ENCODE measurements at places on chromosomes 4 and X. TPM values are rescaled to one million over a fixed set of nuclear protein-coding genes. Genes with fewer than 3 reads are reported as not detected.
A peak's percentile ranks its signal among the peaks of the same experiment; 100 is the strongest.

DNA sequence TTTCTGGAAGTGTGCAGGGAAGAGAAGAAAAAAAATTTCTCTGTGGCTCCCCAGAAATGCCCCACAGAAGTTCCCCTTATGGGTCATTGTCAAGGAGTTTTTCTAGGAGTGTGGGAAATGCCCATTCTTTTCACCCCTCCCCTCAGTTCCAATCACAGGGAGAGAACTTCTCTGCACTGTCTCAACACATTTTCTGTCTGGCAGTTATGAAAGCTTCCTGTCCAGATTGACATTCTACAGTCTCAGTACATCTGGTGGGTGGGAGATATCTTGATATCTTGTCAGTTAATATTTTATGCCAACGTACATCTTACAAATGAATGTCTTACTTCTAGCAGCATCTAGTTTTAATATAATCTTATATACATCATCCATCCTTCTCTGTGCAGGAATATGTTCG lies 566.8 kb upstream of the AADAT start:
- DNase-seq, result no peak

DNA sequence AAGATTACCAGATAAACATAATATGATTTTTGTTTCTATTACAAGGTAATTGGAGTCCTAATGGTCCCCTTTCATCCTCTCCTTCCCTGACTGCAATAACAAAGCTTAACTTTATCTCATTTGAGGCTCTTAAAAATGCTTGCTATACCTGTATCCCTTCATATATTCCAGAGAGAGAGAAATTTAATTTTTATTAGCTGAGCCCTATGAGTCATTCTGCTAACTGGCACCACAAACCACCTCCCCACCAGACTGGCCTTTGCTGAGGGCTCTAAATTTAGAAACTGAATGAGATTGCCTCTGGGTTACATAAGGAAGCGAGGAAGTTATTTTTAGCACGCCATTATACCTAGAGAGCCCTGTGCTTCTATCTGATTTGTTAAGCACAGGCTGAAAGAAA lies 27.4 kb downstream of the CBLL2 start:
- peak; percentile 6 for DNase-seq

Gene ZNF185
- total RNA-seq, result 2.4 TPM

Gene SAT1
- 53.8 TPM for total RNA-seq

DNA sequence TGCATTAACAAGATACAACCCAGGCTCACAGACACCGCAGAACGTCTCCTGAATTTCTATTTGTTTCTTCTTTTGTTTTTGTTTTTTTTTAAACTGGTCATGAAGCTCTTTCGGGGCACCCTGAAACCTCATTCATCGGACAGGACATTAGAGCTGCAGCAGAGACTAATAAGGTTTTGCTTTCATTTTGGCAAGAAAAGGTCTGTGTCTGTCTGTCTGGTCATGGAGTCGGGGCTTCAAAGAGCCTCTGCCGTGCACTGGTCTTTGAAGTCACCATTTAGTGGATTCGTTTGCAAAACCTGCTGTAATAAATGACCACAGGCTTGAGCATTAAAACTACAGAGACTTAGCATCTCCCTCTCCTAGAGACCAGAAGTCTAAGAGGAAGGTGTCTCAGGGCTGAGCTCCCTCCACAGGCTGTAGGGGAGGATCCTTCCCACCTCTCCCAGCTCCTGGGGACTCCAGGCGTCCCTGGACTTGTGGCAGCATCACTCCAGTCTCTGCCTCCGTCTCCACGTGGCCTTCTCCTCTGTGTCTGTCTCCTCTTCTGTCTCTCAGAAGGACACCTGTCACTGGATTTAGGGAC lies 247.5 kb downstream of the CRLF2 start:
- DNase-seq, result no peak

DNA sequence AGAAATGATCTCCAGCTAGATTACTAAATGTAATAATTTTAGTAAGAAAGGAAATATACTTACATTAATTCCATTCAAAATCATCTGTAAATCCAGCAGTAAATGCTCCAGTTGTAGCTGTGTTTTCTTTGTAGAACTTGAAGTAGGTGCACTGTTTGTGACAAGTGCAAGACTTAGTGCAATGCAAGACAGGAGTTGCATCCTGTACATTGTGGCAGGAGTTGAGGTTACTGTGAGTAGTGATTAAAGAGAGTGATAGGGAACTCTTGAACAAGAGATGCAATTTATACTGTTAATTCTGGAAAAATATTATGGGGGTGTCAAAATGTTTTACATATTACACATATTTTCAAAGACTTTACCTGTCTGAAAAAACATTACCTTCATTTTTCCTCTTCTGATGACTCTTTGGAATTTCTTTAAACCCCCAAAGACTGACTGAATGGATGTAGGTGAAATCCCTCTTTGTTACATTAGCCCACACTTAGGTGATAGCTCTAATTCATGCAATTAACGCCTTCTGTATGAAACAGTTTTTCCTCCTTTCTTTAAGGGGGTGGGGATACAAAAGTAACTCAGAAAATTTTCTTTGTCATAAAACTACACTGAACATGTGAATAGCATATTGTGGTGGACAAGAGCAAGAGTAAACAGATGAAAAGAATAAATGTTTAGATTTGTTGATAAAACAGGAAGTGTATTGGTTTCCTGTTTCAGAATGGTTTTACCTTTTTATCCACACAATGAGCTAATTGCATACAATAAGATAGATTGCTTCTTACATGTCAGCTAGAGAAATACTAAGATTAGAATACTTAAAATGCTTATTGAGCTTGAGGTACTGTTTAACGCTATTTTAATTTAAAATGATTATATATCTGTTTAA lies at the start of gene IL2:
Gene IL2 (minus strand): TSS at position 495 of the 886 bp plus-strand sequence. CDS start 285 bp downstream, at position 210.
- no peak for DNase-seq

- peak; percentile 21 for DNase-seq
Measured at GRCh38 chrX:20265726-20266681, 705 bp downstream of the RPS6KA3 start.

DNA sequence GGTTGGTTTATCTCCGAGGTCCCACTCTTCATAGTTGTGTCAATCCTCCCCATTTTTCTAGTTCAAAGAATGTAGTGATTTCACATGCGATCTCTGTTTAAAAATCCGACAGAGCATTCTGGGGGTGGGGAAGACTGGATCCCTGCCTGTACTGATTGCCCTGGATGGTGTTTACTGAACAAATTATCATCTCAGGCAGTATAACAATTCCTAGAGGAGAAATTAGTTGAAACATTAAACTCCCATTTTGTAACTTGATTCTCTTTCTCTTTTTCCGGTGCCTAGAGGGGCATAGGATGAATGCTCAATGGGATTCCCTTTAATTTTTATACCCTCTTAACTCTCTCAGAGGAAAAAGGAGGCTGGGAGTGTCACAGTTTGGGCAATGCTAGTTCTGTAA lies 10.0 kb upstream of the CWH43 start:
- DNase-seq, result no peak

DNA sequence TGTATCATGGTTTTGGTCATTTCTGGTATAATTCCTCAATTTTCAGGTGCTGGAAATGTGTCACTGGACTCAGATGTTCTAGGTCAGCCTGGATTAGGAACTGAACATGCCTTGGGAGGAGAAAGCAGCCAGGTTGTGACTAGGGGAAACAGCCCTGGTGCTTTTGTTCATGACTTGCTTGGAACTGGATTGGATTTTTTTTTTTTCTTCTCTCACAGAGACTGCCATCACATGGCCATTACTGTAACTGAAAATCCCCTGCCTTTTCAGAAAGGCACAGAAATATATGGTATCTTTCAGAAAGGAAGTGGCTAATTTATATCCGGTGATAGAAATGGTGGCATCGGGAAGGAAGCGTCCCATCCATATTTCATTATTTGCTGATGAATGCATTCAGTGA lies 34.6 kb downstream of the SEPTIN11 start:
- no peak for DNase-seq

DNA sequence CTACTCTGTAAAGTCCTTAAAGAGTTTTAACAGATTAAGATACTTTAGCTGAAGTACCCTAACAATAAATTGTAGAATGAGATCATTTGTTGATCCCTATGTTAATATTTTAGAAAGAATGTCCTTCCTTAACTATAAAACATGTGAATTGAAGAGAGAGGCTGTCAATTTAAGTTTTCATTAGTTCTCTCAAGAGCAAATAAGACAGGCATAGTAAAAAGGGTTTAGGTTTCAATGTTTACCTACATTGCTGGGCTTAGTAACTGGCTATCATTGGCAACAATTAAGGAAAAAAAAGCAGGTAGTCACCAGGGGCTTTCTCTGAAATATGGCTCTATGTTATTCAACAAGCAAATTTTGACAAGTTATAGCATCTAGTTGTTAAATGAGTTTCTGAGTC lies 91.5 kb downstream of the ATRX start:
- no peak for DNase-seq

Gene SPATA18
- total RNA-seq, result 3.0 TPM

DNA sequence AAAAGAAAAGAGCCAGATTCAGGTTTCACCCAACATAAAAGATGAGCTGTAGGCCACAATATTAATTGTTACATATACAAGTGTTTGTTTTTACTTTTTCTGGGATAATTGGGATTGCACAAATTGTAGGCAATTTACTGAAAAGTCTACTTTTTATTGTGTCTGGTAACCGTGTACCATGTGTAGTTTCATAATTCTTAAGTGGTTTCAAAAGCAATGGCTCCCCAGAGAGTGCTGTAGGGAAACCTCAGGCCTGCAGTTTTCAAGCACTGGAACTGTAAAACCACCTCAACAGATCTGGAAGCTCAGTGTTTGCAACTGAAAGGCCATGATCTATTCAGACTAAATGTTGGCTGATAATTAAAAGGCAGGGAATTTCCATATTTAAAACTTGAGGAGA lies 53.9 kb upstream of the MMAA start:
- no peak for DNase-seq

- peak; percentile 10 for DNase-seq
Measured at GRCh38 chr4:7429601-7430078, 5.1 kb downstream of the PSAPL1 start.

- DNase-seq, result no peak
Measured at GRCh38 chr4:8274765-8275547, 5.4 kb downstream of the HTRA3 start.

DNA sequence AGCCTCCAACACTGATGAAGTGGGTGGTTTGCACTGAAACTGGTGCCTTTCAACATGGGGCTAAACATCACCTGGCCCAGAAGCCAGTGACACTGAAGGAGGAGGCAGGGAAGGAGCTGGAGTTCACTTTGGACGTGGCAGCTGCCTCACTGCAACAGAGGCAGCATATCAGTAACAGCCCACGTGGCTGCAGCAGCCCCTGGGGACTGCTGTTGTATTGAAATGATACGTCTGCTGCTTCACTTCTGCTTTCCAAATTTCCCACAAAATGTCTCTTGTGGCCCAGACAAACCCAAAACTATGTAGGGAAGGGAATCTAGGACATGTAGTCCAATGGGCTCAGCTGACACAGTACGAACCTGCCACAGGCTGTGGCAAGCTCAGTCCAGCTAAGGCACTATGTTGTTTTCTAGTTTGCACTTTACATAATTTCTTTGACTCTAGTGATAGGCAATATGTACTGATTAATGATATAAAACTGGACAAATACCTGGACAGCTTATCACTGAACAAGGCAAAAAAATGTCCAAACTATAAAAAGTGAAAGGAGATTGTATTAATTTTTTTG lies 84.7 kb upstream of the RAPGEF2 start:
- no peak for DNase-seq

DNA sequence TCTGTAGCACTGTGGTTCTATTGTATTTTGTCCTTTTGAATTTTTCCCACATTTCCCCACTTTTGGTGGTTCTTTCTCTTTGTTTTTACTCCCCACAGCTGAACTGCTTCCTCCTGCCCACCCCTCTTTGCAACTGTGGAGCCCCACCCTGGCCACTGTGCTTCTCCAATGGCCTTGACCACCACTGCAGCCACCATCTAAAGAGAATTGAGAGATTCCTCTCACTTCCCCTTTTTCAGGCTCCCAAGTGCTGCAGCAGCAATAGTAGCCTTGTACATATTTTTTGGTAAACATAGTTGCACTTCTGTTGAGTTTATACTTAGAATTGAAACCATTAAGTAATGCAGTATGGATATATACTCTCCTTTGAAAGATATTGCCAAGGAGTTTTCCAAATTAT lies 51.3 kb upstream of the FRMPD3 start:
- DNase-seq, result no peak

GRCh38 chr4:182192511-182193181 lies 50.6 kb upstream of the TENM3 start:
- DNase-seq, result no peak

Gene SMIM43
- total RNA-seq, result not detected

Gene LNX1
- total RNA-seq, result 16.6 TPM

Gene GDPD2
- not detected for total RNA-seq

DNA sequence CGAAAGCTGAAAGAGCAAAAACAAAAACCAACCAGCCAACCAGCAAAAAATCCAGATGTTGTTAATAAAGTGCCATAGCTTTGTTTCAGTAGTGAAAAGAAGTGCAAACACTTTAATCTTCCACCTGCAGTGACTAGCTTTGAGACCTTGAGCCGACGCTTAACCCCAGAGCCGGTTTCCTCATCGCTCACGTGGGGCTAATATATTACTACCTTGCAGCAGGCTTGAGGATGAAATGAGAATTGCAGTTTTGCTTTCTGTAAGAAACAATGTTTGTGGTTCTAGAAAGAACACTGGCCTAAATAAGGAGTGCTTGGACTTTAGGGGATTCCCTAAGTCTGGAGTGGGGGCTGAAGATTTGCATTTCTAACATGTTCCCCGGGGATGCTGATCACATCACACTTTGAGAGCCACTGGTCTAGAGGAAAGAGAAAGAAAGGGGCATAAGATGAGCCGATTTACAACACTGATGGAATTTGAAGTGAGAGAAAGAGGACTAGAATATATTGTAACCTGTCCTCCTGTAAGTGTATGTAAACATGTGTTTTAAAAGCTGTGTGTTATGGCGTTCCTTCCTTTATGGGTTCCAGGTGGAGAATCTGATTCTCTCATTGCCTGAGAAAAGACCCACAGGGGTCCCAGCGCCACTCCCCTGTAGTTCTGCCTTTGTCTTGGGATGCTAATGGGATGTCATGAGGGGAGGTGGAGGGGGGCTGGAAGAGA lies 1.4 kb downstream of the FGF2 start:
- DNase-seq, result no peak

GRCh38 chrX:102950908-102951866 lies 14.1 kb downstream of the RAB40AL start:
- DNase-seq, result peak; percentile 66

DNA sequence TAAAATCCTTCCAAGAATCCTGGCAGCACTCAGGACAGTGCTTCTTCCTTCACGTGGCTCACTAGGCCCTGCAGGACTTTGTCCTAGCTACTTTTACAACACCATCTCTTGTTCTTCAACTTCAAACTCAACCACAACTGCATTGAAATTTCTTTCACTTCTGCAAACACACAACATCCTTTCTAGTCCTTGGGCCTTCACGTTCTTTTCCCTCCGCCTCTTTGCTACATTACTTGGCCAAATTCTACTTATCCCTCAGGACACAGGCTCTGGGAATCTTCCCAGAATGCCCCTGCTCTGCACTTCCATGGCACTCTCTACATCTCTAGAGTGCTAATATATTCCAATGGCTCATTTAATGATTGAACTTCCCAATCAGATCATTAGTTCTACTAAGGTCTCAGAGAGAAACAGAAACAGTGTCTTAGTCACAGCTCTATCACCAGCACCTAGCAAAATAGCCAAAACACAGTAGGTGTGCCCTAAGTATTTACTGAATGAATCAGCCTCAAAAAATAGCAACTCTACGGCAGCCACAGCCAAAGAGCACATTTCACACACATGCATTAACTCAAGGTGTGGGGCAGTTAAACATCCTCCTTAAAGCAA lies 73.3 kb downstream of the MANBA start:
- no peak for DNase-seq

Gene MGAT4D
- total RNA-seq, result not detected

All from pancreas (tissue), 10 donors.